HFFc6 (cell line): ENCODE measurements at places on chromosomes 3 and 15. TPM values are rescaled to one million over a fixed set of nuclear protein-coding genes. Genes with fewer than 3 reads are reported as not detected.

DNA sequence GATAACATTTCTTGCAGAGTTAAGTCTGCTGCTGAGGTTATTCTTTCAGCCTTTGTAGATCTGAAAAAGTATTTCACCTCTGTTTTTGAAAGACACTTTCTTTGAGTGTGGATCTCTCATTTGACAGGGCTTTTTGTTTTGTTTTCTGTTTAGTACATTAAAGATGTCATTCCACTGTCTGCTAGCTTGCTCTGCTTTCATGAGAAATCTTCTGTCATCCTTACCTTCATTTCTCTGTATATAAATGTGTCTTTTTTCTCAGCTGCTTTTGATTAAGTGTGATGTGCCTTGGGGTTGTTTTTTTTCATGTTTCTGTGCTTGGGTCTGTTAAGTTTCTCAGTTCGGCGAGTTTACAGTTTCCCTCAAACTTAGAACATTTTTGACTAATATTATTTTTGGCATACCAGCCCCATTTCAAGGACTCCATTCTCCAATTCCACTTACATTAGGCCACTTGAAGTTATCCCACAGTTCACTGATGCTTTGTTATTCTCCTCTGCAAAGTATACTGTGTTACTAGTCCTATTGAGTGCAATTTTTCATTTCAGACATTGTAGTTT, 43.9 kb upstream of the CA12 start:
- no peak for DNase-seq

- no peak for DNase-seq
Observed at GRCh38 chr3:71579935-71580406, 3.6 kb downstream of the FOXP1 start.

GRCh38 chr15:77866186-77866585, 211.3 kb downstream of the TBC1D2B start:
- no peak for DNase-seq

DNA sequence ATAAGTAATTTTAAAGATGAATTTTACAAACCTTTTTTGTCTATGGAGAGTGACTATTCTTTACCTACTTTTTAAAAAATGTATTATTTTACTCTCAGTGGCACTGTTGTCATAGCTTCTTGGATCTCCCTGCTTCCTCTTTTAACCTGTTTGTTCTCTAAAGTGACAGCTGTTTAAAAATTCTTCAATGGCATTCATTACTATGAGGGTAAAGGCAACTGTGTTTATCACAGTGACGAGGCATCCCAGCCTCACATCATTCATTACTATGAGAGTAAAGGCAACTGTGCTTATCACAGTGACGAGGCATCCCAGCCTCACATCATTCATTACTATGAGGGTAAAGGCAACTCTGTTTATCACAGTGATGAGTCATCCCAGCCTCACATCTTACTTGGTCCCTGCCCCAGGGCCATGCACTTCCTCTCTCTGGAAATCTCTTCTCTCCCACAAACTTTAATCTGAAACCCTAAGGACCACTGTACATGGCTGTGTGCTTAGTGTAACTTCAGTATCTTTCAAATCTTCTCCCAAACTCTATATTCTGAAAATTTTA, 101.7 kb upstream of the ZNF717 start:
- DNase-seq: no peak

GOLGA8M gene
- total RNA-seq: 0.32 to 0.47 TPM in 2 of 3 replicates, not detected in the other
